ENCODE measurements at places on chromosomes 5 and 9.

DNA sequence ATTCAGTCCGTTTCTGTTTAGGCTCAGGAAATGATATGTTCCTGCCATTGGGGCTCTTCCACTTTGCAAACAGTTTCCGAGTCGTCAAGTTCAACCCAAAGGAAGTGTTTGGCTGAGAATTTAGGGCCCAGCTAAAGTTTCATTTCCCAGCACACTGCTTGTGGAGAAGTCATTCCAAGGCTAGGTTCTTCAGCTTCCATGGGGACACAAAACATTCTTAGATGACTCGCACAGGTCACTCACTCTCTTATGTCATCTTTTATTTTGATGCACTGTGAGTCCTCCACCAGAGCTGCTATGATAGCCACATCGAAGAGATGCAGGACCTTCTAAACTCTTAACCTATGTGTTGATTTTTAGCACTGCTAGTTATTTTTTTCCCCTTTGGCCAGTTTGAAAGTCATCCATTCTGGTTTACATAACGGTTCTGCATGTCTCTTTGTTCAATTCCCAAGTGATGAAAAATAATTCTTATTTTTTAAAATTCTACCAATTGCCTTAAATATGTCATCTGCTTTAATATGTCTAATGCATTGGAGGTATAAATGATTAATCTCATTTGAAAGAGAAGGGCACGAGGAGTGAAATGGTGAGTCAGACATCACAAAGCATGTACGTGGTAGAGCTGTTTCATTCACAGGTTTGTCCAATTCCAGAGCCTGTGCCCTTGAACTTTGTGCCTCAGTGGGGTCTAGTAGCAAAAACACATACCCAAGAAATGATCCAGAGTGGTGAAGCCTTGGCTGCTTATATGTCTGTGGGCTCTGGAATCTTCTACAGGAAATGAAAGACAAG is 84.3 kb downstream of the ZNF462 start:
- DNase-seq, result no peak

- DNase-seq, result no peak
Observed at GRCh38 chr9:10614196-10614800, 1.5 kb upstream of the PTPRD start.

DNA sequence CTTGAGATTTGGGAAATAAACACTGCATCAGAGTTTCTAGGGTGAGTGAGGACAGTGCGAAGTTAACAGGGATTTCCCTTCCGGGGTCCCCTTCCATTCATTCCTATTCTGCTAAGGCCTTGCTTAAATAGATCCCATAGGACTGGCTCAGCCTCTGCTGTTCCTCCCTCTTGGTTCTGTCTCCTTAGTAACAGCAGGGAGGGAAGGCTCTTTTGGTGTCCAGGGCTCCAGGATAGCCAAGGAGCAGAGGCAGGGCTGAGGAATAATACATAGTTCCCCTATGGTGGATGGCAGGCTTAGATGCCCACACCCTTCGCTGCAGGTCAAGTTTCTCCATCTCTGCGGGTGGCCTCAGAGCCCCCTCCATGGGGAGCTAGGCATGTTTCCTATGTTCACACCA is 591.7 kb downstream of the ACTL7B start:
- DNase-seq, result no peak

GRCh38 chr5:8019719-8020218 is 150.8 kb downstream of the MTRR start:
- no peak for DNase-seq

DNA sequence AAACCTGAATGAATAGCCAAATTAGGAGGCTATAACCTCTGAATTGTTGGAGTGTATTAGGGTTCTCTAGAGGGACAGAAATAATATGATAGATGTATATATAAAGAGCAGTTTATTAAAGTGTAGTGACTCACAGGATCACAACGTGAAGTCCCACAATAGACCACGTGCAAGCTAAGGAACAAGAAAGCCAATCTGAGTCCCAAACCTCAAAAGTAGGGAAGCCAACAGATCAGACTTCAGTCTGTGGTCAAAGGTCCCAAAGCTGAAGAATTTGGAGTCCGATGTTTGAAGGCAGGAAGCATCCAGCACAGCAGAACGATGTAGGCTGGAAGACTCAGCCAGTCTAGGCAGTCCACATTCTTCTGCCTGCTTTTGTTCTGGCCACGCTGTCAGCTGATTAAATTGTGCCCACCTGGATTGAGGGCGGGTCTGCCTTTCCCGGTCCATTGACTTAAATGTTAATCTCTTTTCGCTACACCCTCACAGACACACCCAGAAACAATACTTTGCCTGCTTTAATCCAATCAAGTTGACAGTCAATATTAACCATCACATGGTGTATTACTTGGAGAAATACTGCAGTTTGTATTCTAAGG is 550.6 kb downstream of the CDH10 start:
- DNase-seq, result no peak
